ENCODE measurements at places on chromosomes 4 and X.

- ATAC-seq, result no peak
Measured at GRCh38 chr4:152515678-152516077, 20.2 kb downstream of the FBXW7 start.

GRCh38 chrX:85569686-85570085, 190.2 kb upstream of the POF1B start:
- no peak for ATAC-seq

GRCh38 chr4:48342606-48342880, 1.2 kb downstream of the SLAIN2 start:
- ATAC-seq, result no peak

GRCh38 chr4:28373191-28373590, 1512.5 kb downstream of the STIM2 start:
- ATAC-seq, result no peak

DNA sequence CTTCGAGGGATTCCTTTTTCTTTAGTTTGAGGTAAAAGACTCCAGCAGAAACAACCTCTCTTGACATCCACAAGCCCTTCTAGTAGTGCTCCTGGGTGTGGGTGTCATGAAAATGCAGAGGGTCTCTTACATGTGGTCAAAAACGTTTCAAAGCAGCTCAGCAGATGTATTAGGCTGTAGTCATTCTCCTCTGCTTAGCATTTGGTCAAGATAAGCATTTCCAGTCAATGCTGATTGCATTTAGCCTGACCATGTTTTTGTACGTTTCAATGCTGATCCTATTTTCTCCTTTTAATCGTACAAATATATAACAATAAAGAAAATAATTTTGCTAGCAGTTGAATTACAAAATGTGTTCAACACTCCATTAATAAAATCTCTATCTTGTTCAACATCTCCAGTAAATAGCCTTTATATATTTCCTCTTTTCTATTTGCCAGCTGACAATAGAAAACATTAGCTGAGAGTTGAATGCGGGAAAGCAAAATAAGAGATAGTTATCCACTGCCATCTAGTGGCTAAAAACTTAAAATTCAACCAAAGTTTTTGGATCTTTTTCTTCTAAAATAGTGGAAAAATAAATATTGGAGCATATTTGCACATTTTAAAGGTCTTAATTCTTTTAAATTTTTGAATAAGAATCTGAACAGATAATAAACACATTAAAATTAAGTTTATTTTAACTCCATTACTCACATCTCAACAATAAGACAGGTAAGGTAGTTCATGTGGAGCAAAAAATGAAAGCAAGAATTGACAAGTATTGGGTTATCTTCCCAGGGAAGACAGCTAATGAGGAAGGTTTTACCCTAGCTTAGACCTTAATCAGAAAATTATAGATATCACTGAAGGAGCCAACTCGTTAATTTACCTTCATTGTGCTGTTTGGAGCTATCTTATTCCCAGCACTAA, 15.2 kb upstream of the PACRGL start:
- no peak for ATAC-seq

Measured in stimulated activated memory B cell treated with anti-CD40 and anti-IgM and Interleukin-4, amounts not matched to agents 10 μg/mL and 1 μg/mL and 100 μg/mL, for 72 hours (primary cell).